T follicular helper cell (primary cell): ENCODE measurements at places on chromosomes 11 and 22.

DNA sequence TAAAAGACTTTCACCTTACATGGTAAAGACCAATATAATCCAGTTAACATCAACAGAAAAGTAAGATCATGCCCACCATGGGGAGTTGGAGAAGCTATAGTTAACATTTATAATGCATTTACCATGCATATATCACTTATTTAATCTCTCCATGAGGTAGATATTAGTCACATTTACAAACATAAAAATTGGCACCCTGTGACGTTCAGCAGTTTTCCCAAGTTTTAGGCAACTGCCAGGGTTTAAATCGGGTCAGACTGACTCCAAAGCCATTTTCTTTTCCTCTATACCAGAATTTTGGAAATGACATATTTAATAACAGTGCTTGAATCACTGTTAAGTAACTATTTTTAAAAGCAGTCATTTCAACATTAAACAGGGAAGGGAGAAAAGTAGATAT is 266.3 kb downstream of the DDX10 start:
- no peak for DNase-seq

DNA sequence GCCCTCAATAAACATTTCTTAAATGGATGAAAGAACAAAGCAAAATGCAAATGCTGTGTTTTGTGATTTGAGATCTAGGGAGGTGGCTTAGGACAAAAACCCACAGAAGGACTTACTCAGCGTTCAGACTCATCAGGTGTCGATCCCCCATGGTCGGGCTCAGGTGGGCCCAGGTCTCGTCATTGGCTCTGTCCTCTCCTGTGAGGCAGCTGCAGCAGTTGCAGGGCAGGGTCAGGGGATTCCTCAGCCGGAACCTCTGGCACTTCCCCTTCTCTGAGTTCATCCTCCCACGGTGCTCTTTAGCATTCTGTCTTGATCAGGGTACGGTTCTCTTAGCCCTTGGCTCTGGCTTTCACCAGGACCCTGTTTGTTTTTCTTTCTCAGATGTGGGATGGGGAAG is 14.0 kb upstream of the ACR start:
- DNase-seq, result no peak

GRCh38 chr11:91305402-91305801 is 919.2 kb upstream of the FAT3 start:
- DNase-seq, result no peak

GRCh38 chr11:77187776-77188632 is 60.0 kb downstream of the MYO7A start:
- DNase-seq, result peak; percentile 30

DNA sequence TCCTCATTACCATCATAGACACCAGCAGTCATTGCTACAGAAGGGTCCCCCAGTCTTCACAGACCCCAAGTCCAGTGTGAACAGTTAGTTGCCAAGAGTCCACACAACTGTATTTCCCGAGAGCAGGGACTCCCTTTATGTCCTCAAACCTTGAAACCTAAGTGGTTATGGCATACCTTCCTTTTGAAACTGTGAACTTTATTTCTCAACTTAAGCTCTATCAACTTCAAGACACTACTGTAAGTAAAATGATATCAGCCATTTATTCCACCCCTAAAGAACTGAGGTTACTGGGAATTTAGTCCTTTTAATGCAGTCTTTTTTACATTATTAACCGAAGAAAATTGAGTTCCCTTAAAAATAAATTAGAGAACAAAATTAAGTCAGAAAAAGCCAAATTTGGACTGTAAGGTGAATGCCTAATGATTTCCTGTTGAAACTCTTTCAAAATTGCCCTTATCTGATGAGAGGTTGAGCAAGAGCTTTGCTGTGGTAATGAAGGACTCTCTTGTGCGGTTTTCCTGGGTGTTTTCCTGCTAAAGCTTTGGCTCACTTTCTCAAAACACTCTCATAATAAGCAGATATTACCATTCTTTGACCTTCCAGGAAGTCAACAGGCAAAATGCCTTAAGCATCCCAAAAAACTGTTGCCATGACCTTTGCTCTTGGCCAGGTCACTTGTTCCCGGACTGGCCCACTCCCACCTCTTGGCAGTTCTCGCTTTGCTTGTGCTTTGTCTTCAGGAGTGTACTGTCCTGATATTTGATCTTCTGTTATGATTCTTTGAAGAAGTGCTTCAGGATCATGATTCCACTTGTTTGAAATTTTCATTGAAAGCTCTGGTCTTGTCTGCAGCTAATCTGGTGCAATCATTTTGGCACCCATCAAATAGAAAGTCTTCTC is 765.4 kb upstream of the ANO3 start:
- DNase-seq, result no peak

DNA sequence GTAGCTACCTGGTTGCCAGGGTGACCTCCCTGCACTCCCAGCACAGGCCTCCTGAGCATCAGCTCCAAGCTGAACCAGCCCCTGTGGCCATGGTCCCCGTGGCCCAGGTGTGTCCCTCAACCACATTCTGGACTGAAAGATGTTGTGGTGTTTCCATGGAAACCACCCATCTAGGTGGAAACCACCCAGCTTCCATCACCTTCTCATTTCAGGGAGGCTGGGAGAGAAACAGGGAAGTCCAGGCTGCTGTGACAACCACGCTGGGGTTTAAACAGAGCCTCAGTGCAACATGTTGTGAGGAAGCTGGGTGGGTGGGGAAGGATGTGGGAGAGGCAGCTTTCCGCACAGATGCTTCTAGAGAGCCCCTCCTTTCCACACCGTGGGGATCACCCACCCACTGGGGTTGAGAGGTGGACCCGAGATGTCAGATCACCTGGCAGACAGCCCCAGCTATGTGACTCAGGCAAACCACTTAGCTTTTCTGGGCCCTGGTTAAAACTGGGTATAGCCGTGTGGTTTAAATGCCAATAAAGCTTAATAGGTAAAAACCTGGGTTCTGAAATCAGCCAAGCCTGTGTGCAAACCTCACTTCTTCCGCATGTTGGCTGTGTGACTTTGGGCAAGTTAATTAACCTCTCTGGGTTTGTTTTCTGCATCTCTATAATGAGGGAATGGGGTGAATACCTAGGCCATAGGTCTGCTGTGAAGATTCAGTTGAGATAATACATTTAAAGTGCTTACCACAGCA is 46.4 kb downstream of the CD82 start:
- peak; percentile 37 for DNase-seq

DNA sequence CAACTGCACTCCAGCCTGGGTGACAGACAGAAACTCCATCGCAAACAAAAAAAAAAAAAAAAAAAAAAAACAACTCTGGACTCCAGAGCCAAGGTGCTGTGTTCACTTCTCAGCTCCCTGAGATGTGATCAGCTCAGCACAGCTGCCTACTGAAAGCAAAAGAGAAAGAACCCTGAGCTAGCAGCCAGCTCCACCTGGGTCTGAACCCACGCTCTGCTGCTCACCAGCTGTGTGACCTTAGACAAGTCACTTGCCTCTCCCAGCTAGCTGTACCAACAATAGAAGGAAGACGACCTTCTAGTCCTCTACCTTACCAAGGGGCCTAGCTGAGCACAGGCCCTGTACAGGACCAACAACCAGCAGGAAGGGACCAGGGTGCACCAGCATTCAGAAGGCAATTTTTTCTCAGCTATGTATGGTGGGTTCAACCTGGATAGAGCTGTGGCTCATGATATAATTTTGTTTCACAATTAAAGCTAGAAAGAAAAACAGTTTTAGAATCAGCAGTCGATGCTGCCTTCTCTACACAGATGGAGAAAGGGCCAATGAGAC is 3.8 kb downstream of the DGCR2 start:
- no peak for DNase-seq

DNA sequence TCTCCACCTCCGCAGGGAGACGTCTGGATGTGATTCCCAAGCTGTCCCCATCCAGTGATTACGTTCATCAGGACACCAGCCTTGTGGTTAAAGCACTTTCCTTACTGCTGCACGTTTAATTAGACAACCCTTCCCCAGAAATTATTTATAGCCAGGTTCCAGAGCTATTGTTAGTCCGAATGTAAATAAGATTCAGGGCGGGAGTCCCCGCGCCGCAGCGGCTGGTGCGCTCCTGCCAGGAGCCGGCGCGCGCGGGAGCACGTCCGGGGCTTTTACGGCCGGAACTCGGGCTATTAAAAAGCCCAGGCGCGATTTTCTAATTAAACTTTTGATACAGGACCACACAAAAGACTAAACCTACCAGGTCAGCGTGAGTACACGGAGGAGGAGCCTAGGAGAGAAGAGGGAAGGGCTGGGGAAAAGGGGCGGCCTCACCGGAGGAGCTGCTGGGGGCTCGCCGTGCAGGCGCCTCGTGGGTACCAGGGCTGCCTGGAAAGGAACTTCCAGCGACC is 538.3 kb downstream of the OPCML start:
- no peak for DNase-seq

- no peak for DNase-seq
Observed at GRCh38 chr11:110182886-110183285, 89.7 kb downstream of the ZC3H12C start.

- no peak for DNase-seq
Observed at GRCh38 chr11:123616505-123617198, 37.8 kb downstream of the SCN3B start.

DNA sequence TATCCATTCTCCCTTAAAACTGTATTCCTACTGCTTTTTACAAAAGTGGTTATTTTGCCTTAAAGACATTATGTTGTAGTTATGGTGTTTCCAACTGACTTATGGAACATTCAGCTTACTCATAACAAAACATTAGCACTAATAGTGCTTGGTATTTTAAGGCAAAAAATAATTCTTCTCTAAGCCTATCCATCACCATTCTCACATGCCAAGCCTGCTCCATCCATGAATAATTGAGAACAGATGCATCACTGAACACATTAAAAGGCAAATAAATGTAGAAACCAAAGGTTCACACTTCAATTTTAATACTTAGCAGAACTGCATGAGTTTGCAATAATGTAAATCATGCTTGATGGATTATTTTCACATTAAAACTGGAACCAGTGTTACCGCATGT is 42.3 kb upstream of the DDI1 start:
- DNase-seq, result no peak

GRCh38 chr11:78893996-78894395 is 319.3 kb upstream of the NARS2 start:
- DNase-seq, result no peak

DNA sequence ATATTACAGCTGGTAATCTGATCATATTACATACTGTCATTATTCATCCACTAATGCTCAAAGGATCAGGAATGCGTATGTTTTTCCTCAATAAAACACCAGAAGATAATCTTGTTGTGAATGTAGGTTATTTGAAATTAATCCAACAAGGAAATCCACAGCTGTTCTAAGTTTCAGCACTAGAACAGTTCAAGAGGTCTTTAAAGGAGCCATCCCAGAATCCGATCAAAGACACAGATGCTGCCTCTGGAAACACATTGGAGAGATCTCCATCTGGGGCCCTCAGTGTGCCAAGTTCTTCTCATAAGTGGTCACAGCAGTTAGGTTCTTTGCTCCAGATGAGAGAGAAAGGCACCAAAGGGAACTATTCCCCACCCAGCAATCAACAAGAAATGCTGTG is 1955.1 kb upstream of the RAG2 start:
- DNase-seq, result no peak

DNA sequence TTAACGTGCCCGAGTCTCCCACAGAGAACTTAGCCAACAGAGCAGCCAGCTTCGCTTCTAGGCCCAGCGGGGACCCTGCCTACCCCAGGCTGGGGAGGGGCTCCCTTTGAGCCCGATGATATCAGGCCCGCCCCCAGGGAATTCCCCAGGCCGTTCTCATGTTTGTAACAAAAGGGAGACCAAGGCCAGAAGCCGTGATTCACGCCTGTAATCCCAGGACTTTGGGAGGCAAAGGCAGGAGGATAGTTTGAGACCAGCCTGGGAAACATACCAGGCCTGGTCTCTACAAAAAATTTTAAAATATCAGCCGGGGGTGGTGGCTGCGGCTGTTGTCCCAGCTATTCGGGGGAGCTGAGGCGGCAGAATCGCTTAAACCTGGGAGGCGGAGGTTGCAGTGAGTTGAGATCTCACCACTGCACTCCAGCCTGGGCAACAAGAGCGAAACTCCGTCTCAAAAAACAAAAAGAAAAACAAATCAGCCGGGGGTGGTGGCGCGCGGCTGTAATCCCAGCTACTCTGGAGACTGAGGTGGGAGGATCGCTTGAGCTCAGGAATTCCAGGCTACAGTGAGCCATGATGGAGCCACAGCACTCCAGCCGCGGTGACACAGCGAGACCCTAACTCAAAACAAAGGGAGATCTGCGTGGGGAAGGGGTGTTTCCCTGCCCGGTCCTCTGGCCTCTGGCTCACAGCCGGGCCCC is 1.7 kb downstream of the DRD4 start:
- DNase-seq, result no peak

GRCh38 chr22:21450320-21450831 is 16.8 kb upstream of the TMEM191C start:
- no peak for DNase-seq

GRCh38 chr11:123183391-123184099 is 11.5 kb downstream of the CLMP start:
- DNase-seq, result no peak

DNA sequence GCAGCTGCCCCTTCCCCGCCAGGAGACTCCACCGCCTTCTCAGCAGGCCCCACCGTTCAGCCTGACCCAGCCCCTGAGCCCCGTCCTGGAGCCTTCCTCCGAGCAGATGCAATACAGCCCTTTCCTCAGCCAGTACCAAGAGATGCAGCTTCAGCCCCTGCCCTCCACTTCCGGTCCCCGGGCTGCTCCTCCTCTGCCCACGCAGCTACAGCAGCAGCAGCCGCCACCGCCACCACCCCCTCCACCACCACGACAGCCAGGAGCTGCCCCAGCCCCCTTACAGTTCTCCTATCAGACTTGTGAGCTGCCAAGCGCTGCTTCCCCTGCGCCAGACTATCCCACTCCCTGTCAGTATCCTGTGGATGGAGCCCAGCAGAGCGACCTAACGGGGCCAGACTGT is 42.6 kb downstream of the PPP2R1B start:
- DNase-seq, result no peak

- no peak for DNase-seq
Observed at GRCh38 chr11:78549624-78550409, 24.8 kb downstream of the NARS2 start.

- DNase-seq, result no peak
Observed at GRCh38 chr11:119912229-119912628, 183.2 kb upstream of the NECTIN1 start.

GRCh38 chr11:3840004-3840869 is 522 bp downstream of the RHOG start:
- peak; percentile 30 for DNase-seq

GRCh38 chr22:50714150-50714549 is 23.9 kb upstream of the ACR start:
- no peak for DNase-seq

GRCh38 chr11:8934742-8935488 is 2.2 kb upstream of the C11orf16 start:
- DNase-seq, result no peak

- DNase-seq, result no peak
Observed at GRCh38 chr11:68804786-68805185, 36.9 kb downstream of the CPT1A start.

DNA sequence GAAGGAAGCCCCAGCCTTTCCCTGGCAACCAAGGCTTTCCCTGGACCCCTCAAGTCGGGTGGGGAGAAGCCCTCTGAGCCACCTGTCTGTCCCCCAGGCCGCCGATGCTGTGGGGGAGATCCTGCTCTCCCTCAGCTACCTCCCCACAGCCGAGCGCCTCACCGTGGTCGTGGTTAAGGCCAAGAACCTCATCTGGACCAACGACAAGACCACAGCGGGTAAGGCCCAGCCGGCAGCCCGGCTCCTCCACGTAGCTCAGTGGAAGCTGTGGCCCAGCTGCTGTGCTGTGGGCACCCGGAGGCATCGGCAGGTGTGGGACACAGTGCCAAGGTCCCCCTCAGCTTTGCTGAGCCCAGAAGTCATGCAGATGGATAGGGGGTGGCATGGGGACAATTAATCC is 12.2 kb upstream of the RHOD start:
- no peak for DNase-seq
